ENCODE measurements at places on chromosomes 2 and 18. TPM values are rescaled to one million over a fixed set of nuclear protein-coding genes. Genes with fewer than 3 reads are reported as not detected.

DNA sequence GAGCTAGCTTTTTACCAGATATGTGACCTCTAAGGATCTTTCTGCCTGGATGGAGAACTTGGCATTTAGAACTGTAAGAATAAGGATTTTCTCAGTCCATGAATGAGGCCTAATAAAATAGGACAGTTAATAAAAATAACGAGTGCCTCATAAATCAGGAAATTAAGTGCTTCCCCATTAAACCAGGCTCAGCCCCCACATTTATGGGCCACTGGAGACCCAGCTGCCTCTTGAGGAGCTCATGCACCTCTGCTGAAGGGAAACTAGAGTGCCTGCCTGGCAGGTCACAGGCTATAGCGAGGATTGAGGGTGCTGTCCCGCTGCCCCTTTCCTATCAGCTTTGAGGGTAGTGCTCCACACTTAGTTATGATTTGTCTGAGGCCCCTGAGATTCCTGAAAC, 158.0 kb downstream of the ALK start:
- H3K4me1 ChIP-seq = no peaks in the 10 kb centered on the region
- no peak overlapping the region for H3K4me3 ChIP-seq
- no peaks in the 10 kb centered on the region for H3K36me3 ChIP-seq
- DNase-seq = no peak
- H3K27ac ChIP-seq = no peak overlapping the region
- H3K27me3 ChIP-seq = peaks cover 36% of the 10 kb centered on the region

DNA sequence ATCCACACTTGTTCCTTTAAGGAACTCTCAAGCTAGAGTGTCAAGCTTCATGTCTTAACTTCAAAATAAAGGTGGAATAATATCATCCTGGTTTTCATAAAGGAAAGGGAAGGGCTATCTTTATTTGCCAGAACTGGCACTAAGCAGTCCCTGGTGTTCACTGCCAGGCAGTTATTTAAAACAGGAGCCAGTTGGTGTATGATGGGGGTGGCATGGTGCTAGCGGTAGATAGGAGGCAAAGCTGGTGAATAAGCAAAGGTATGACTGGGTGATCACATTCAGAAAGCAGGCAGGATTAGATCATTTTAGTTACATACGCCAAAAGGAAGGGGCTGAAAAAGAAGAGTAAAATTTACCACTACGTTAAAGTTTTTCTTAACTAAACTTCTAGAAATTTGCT, 776.3 kb downstream of the BCL11A start:
- no peaks in the 10 kb centered on the region for H3K36me3 ChIP-seq
- DNase-seq = no peak
- H3K27ac ChIP-seq = no peak overlapping the region

DNA sequence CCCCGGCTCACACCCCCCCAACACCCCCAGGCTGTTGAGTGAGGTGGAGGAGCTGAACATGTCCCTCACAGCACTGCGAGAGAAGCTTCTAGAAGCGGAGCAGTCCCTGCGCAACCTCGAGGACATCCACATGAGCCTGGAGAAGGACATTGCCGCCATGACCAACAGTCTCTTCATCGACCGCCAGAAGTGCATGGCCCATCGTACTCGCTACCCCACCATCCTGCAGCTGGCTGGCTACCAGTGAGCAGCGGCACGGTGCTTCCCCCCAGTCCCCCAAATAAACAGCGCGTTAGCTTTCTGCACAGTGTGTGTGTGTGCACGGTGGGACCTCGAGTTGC, 5.3 kb downstream of the TEKT4 start:
- no peak overlapping the region for H3K4me3 ChIP-seq
- H3K27me3 ChIP-seq = no peaks in the 10 kb centered on the region
- no peak for DNase-seq
- H3K36me3 ChIP-seq = no peaks in the 10 kb centered on the region
- no peak overlapping the region for H3K27ac ChIP-seq

DNA sequence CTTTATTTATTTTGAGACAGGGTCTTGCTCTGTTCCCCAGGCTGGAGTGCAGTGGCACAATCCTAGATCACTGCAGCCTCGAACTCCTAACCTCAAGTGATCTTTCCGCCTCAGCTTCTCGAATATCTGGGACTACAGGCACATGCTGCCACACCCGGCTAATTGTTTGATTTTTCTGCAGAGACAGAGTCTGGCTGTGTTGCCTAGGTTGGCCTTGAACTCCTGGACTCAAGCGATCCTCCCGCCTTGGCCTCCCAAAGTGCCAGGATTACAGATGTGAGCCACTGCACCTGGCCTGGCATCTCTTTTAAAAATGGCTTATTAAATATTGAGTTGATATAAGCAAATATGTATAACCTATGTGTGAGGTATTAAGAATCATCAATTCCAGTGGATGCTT, 209.5 kb downstream of the FAM210A start:
- H3K27ac ChIP-seq = no peak overlapping the region
- no peaks in the 10 kb centered on the region for H3K36me3 ChIP-seq
- no peak overlapping the region for H3K4me3 ChIP-seq
- peaks cover 7% of the 10 kb centered on the region for H3K27me3 ChIP-seq
- no peak for DNase-seq
- no peaks in the 10 kb centered on the region for H3K4me1 ChIP-seq

GRCh38 chr18:57077786-57078552, 68.9 kb upstream of the BOD1L2 start:
- no peak overlapping the region for H3K27ac ChIP-seq
- H3K36me3 ChIP-seq = no peaks in the 10 kb centered on the region
- H3K27me3 ChIP-seq = peaks cover 11% of the 10 kb centered on the region
- no peaks in the 10 kb centered on the region for H3K4me1 ChIP-seq

STPG4 gene
- total RNA-seq = 10.6 TPM

CCL20 gene
- total RNA-seq = 0.30 TPM

ST6GAL2 gene
- total RNA-seq = not detected

ZNF396 gene
- total RNA-seq = 1.3 TPM

HSBP1L1 gene
- 41.4 TPM for total RNA-seq

ZNF892 gene
- total RNA-seq = 0.27 TPM

Data from HCT116 (cell line).